ENCODE measurements at places on chromosomes 3 and 15. TPM values are rescaled to one million over a fixed set of nuclear protein-coding genes. Genes with fewer than 3 reads are reported as not detected.

The HES1 gene
- total RNA-seq, result 11.5 TPM

The FBXO40 gene
- not detected for total RNA-seq

The CRYGS gene
- total RNA-seq, result 0.85 TPM

The FRMD4B gene
- 0.93 TPM for total RNA-seq

The EFCAB12 gene
- total RNA-seq, result 0.71 TPM

The C2CD4B gene
- total RNA-seq, result 0.32 TPM

The GOLGA6B gene
- 0.06 TPM for total RNA-seq

The GPD1L gene
- total RNA-seq, result 18.5 TPM

The RSL24D1 gene
- 92.9 TPM for total RNA-seq

The PDCD7 gene
- 27.0 TPM for total RNA-seq

The GABRB3 gene
- 74.5 TPM for total RNA-seq

The GADL1 gene
- not detected for total RNA-seq

The CATSPER2 gene
- 0.69 TPM for total RNA-seq

The CPB1 gene
- total RNA-seq, result not detected

The RBP2 gene
- total RNA-seq, result not detected

The LCTL gene
- not detected for total RNA-seq

The GPR149 gene
- not detected for total RNA-seq

The CHRD gene
- total RNA-seq, result 0.35 TPM

The CLDN16 gene
- total RNA-seq, result 0.03 TPM

The GNAT1 gene
- total RNA-seq, result not detected

The CCDC14 gene
- 20.5 TPM for total RNA-seq

The TFDP2 gene
- 15.9 TPM for total RNA-seq

The CADM2 gene
- 0.28 TPM for total RNA-seq

The UROC1 gene
- not detected for total RNA-seq

The CCDC39 gene
- not detected for total RNA-seq

The C3orf62 gene
- 1.5 TPM for total RNA-seq

The SLC2A2 gene
- not detected for total RNA-seq

The GOLGA8B gene
- total RNA-seq, result 17.7 TPM

The ANAPC13 gene
- total RNA-seq, result 46.4 TPM

The ADAMTS9 gene
- total RNA-seq, result 0.65 TPM

The UCN2 gene
- total RNA-seq, result 7.9 TPM

The MOBP gene
- not detected for total RNA-seq

The B3GALNT1 gene
- total RNA-seq, result 0.17 TPM

The MORC1 gene
- not detected for total RNA-seq

The PIF1 gene
- total RNA-seq, result 14.0 TPM

Measured in A549 treated with Hydrocortisone at 1 μM for 4 hours (cell line).